Activated gamma-delta T cell treated with Interleukin-2 at 50 U/mL for 16 hours (primary cell): ENCODE measurements at places on chromosomes 2 and 18.

- no peak for DNase-seq
These were observed 414.8 kb upstream of the HS6ST1 start for GRCh38 chr2:128733450-128733849.

GRCh38 chr18:8668381-8668780 lies 37.0 kb upstream of the MTCL1 start:
- DNase-seq: no peak

DNA sequence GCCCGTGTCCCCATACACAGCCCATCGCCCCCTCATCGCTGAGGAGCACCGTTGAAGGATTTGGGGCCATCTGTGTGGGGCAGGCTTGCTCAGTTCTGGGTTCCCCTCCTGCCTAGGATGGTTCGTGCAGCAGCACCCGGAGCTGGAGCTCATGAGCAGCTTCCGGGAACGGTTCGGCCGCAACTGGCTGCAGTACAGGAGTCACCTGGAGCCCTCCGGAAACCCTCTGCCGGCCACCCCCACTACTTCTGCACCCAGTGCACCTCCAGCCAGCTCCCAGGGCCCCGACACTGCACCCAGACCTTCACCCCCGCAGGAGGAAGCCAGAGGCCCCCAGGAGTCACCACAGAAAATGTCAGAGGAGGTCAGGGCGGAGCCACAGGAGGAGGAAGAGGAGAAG lies 10.3 kb downstream of the STK11IP start:
- no peak for DNase-seq

DNA sequence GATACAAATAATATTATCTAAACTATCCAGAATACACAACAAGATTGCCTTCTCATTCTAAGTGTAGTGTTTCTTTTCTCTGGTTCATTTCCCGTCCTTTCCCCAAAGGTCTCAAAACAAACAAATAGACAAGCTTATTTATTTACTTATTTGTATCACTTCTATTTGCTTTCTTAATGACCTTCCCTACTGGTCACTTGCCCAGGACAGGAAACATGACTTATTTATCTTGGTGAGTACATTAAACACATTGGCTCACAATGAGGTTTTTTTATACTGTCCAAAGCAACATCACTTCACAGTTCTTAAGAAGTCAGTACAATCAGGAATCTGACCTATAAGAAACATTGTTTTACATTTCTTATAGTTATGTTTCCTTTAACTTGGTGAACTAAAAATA lies 123.3 kb upstream of the KYNU start:
- no peak for DNase-seq

- DNase-seq: no peak
These were observed 45.0 kb downstream of the SDC1 start for GRCh38 chr2:20179755-20180594.

GRCh38 chr2:64005707-64006356 lies 13.4 kb downstream of the VPS54 start:
- DNase-seq: no peak

DNA sequence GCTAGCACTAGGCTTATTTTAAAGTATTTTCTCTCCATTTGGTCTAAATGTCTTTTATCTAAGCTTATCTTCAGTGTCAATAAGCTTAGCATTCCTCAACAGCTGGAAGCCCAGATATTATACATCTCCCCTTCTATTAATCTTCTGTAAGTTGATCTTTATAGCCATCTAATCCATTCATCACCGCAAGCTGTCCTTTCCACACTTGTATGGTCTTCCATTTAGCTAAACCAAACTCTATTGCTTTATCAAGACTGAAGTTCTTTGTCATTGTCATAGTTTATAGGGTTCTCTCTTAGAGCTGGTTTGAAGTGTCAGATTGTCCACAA lies 101.3 kb upstream of the GPR45 start:
- no peak for DNase-seq

DNA sequence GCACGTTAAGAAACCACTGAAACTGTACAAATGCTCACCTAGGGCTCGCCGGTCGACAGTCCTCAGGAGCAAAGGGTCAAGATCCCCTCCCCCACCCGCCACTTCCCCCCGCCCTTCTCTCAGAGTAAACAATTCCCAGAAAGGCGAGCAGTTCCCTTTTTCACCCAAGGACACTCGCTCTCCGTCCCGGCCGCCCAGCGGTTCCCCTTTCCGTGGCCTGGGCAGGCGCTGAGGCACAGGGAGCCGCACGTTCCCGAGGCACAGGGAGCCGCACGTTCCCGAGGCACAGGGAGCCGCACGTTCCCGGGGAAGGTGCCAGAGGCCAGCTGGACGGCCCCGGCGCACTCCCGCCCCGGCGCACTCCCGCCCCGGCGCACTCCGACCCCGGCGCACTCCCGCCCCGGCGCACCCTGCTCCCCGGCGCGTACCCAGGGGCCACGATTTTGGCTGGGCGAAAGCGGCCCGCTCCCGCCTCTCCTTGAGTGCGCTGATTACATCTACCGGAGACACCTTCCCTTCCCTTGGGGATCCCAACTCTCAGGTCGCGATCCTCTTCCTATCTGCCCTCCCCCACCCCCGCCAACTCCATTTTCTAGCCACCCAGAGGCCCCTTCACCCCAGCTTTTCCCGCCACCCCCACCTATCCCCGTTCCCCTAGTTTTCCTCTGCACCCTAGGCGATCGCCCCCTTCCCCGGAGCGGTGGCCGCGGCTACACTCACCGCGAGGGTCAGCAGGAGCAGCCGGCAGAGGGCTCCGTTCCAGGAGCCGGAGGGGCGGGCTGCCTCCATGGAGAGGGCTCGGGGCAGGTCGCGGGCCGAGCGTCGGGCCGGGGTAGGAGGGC lies 817 bp downstream of the DSC2 start:
- DNase-seq: no peak

DNA sequence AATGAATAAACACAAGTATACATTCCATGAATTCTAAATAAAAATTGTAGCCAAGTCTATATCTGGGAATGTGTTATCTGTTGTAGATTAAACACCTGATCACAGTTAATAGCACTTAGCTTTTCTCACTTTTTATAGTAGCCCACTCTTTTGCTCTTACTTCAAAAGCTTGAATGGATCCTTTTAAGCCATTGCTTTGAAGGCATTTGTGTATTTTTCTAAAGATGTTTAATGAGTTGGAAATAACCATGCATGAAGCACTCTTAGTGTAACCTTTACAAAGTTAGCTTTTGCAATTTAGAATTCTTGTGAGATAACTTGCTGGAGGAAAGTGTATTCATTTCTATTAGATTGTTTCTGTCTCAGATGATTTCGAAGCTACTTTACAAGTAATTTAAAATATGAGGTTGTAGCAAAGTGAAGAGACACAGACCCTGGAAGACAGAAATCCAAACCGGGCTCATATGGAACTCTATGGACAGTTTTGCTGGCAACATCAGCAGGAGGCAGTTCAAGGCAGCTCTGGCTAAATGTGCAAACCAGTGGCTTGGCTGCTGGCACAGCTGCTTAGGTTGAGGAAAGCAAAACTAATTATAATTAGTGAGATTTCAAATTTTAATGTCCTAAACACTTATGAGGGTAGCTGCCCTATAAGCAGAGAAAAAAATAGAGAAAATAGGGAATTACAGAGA lies 469.8 kb upstream of the ZEB2 start:
- no peak for DNase-seq

DNA sequence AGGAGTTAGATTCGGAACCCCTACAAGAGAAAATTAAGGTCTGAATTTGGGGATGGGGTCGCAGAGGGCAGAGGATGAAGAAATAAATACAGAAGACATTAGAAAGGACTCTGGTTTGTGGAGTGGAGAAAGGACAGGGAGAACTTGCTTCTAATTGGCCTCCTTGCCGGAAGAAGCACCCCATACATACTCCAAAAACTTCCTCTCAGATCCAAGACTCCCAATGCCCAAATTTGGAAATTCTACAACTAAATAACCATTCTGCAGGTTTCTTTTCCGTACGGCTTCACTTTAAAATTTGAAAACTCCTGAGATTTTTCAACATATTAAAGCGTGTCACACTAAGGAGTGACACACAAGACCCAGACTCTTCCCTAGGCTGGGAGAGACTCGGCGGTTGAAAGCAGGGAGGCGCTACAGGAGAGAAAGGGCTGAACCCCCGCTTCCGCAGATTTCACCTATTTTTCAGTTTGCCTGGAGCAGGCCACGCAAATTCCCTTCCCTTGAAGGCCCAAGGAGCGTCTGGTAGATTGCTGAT lies 478 bp downstream of the CLHC1 start:
- DNase-seq: no peak

DNA sequence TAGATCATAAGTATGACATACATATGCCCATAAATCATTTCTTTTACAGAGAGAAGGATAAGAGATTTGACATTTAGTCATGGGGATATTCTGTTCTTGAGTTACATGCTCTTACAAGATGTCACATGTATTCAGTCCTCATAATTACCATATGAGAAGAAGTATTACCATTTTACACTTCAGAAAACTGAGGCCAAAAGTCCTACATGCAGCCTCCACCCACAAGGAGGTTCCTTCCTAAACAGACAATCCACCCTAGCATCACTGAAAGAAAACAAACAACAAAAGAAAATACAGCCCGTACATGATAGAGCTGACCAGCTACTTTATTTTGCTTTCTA lies 335.1 kb downstream of the SETBP1 start:
- no peak for DNase-seq

- no peak for DNase-seq
These were observed 159.1 kb upstream of the SPATS2L start for GRCh38 chr2:200147371-200147770.

- no peak for DNase-seq
These were observed 176.0 kb downstream of the DIS3L2 start for GRCh38 chr2:232137356-232138147.

GRCh38 chr2:113124984-113125855 lies 2.2 kb upstream of the IL1RN start:
- DNase-seq: no peak

- no peak for DNase-seq
These were observed 77.6 kb upstream of the ODC1 start for GRCh38 chr2:10525573-10526265.

DNA sequence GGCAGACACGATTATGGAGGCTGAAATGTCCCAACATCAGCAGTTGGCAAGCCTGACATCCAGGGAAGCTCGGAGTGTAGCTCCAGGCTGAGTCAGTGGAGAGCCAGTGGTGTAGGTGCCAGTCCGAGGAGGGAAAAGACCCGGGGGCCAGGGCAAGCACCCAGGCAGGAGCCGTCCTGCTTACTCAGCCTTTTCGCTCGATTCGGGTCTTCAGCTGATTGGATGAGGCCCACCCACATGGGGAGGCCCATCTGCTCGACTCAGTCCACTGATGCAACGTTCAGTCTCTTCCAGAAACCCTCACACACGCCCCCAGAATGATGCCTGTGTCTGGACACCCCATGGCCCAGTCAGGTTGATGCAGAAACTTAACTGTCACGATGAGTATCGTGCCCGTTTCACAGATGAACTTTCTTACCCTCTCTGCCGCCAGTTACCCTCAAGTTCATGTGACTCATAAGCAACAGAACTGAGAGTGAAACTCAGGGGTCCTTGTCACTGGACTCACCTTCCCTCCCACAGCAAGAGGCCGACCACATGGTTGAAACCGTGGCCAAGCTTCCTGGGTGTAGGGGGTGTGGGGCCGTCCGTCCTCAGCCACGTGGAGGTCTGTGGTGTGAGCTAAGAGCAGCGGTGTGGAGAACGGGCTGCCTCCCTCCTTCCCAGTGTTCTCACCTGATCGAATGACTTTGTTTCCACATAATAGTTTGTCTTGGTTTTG lies 197.4 kb upstream of the HDAC4 start:
- DNase-seq: no peak

DNA sequence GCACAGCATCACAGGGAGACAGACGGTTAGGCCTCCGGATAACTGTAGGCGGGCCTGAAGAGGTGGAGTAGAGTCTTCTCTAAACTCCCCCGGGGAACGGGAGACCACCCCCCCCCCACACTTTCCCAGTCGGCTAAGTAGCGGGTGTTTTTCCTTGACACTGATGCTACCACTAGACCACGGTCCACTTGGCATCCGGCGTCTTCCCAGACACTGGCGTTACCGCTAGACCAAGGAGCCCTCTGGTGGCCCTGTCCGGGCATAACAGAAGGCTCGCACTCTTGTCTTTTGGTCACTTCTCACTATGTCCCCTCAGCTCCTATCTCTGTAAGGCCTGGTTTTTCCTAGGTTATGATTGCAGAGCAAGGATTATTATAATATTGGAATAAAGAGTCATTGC lies 25.7 kb upstream of the NCL start:
- DNase-seq: no peak

GRCh38 chr2:112194028-112194427 lies 55.8 kb downstream of the FBLN7 start:
- DNase-seq: no peak

DNA sequence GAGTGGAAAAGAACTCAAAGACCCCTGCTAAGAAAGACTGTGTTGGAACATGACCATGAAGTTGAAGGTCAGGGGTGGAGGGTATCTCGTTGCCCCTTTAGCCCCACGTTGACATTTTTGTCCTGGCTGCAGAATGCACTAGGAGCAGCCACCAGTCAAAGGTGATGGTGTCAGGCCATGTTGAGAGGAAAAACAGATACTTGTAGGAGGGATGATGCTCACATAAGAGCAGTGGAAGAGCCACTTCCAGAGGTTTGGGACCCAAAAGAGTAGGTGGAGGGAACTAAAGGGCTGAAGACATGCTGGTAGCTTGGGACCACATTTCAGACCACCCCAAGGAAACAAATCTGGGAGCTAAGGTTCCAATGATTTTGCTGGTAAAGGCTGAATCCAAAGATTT lies 159.0 kb downstream of the MYO3B start:
- no peak for DNase-seq

GRCh38 chr2:42099438-42100173 lies 51.8 kb downstream of the PKDCC start:
- no peak for DNase-seq
